ENCODE measurements at places on chromosomes 11 and 22. TPM values are rescaled to one million over a fixed set of nuclear protein-coding genes. Genes with fewer than 3 reads are reported as not detected.
A peak's percentile ranks its signal among the peaks of the same experiment; 100 is the strongest.

YDJC gene
- total RNA-seq: 27.0 TPM

MYO18B gene
- 0.04 TPM for total RNA-seq

STARD10 gene
- total RNA-seq: 248 TPM

NF2 gene
- 33.3 TPM for total RNA-seq

TSPAN32 gene
- total RNA-seq: 0.09 TPM

C11orf42 gene
- total RNA-seq: not detected

FOLR1 gene
- total RNA-seq: not detected

SCGB2A2 gene
- total RNA-seq: not detected

KRTAP5-7 gene
- not detected for total RNA-seq

OR2AG1 gene
- total RNA-seq: not detected

GRCh38 chr11:65906602-65907001 is 6.4 kb upstream of the FOSL1 start:
- DNase-seq: no peak

DNA sequence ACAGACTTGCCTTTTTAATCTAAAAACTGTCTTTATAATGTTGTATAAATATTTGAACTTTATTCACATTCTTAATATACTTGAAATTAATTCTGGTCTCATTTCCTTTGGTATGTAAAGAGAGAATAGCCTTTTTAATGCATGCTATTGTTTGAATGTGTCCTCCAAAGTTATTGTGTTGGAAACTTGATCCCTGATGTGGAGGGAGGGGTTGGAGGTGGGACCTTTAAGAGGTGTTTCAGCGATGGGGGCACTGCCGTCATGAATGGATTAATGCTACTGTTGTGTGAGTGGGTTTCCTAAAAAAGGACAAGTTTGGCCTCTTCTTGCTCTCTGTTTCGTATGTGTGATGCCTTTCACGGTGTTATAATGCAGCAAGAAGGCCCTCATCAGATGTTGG is 131.7 kb downstream of the DDX10 start:
- DNase-seq: no peak

DNA sequence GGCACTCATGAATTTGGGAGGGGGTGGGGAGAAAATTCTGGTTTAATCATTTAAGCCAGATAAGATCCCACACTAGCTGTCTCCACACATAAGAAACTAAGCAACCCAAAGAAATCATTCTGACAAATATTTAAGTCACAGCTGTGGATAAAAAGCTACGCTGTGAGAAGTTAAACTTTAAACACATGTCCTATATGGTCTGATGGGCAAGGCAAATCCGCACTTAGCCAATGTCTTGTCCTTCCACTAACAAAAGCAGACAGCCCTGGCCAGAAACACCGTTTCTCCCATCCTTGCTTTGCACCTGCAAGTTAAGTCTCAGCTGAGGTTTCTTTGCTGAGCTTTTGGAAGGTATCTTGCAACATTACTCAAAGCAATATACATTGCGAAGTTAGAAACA is 68.0 kb downstream of the ETS1 start:
- no peak for DNase-seq

DNA sequence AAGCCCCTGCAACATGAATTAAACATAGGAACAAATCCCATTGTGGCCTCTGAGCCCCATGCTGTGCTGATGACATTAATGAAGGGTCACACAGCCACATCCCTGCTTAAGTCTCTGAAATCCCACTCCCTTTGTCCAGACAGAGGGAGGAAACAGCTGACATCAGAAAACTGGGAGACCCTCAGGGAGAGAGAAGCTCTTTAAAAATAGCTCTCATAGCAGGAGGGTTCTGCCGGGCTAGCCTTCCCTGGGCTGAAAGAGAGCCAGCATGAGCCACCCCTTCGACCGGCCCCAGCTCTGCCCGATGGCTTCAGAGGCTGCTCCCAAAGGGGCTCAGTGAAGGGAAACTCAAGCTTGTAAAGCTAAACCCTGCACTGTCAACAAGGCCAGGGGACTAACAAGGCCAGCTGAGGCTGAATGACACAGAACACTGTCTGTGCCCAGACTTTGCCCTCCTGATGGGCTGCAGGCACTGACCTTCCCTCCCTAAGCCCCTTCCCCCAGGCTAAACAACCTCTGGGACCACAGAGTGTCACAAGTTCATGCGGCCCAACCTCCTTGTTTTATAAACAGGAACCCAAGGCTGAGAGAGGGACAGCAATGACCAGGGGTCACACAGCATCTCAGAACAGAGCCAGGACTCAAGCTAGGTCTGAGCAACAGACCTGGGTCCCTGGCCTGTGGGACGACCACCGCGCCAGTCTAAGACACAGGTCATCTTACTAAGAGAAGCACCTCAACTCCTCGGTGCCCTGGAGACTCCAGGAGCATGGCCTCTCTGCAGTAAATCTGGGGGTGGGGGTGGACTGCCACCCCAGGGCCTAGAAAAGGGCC is 163.8 kb downstream of the CHST1 start:
- peak; percentile 20 for DNase-seq

GRCh38 chr11:10918275-10918674 is 60.4 kb upstream of the ZBED5 start:
- DNase-seq: no peak

DNA sequence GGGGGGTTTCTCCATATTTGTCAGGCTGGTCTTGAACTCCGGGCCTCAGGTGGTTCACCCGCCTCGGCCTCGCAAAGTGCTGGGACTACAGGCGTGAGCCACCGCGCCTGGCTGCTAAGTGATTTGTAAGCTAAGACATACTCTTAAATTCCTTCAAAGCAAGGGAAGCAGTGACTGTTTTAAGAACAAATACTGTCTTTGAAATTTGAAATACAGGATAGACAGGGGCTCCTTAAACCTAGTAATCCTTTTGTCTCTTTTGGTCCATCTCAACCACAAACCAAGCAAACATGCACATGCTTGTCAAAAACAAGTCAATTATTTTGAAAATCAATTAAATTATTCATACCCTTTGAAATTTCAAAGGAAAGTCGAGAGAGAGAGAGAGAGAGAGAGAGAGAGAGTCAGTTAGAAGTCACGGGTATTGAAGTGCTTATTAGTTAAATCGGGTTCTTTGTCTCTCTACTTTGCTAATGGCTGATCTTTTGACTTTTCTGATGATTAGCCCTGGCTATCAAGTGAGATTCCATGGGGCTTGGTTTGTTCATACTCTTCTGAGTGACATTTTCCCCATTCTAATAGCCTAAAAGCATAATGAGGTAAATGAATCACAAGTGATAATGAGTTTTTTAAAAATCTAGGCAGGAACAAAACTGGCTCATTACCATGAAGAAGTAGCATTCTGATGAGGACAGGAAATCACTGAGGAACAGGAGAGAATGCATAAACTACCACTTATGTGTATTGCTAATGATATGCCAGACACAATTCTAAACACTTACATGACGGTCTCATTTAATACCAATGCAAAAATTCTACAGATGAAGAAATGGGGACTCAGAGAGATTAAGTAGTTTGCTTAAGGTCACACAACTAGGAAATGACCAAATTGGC is 48.0 kb downstream of the MCHR1 start:
- DNase-seq: no peak

- DNase-seq: no peak
Measured at GRCh38 chr11:134562941-134563471, 151.0 kb upstream of the B3GAT1 start.

DNA sequence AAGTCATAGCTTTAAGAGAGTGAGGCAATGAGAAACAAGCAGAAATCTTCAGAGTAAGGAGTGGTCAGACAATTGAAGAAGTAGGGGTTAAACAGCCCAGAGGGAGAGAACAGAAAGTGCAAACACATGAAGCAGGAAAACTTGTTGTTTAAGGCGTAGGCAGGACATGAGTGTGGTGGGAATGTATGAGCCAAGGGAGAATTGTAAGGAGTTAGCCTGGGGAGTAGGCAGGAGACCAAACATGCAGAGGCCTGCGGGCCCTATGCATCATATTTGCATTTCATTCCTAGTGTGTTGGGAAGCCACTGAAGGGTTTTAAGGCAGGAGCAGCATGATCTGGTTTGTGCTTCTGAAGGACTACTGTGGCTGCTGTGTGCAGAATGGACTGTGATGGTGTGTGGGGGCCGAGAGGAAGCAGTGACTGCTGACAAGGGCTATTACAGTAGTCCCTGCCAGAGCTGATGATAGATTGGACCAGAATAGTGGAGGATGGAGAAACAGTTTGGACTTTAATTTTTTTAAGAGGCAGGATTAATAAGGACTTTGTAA is 179.9 kb upstream of the C11orf87 start:
- DNase-seq: no peak

DNA sequence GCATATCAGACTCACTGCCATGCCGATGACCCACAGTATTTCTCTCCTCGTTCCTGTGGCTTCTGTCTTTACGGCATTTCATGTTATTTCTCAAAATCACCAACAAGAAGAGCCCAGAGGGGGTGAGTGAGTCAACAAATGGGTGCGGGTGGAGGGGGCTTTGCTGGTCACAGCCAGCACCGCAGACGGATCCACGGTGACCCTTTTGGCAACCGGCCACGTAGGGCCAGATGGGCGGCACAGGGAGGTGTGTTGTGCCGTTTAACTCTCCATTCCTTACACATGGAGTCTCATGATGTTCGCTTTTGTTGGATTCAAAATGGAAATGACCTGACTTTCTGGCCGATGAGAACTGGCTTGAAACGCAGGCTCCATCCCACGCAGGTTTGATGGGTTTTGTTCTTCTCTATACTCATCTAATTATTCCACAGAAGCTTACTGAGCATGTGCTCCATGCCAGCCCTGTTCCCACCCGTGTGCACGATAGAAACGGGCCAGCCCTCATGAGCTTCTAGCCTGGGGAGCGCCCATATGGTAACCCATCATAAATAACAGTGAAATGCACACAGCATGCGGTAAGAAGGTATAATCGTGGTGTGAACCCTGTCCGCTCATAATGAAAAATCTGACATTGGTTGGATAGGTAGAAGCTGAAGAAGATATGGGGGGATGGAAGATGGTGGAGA is 319.9 kb downstream of the BRD1 start:
- no peak for DNase-seq

GRCh38 chr11:116580799-116581198 is 192.0 kb downstream of the BUD13 start:
- DNase-seq: no peak

GRCh38 chr11:43135966-43136534 is 175.7 kb upstream of the API5 start:
- DNase-seq: no peak

GRCh38 chr11:72738199-72739141 is 13.7 kb downstream of the ARAP1 start:
- DNase-seq: no peak

GRCh38 chr22:24367841-24368240 is 59.6 kb upstream of the ADORA2A start:
- DNase-seq: no peak

DNA sequence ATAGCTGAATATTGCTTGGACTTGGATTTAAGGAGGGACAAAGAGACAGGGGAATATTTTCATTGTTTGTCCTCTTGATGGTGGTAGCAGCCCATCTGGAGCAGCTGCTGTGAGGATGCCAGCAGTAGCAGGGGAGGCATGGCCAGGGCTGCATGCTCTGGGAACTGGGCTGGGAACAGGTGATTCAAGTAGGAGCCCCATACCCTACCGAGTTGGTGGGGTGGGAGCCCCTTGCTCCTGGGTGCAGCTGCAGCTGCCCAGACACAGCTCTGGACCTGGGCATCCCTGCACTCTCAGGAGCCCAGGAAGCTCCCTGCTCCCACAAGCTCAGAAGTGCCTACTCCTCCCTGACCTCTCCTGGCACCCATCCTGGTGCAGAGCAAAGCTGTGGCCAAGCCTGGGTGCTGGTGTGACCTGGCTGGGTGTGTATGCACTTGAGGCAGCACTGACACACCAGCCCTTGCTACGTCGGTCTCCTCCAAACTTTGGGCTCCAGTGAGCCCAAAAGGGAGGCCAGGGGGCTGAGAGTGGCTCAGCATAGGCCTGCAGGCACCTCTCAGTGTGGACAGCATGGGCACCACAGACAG is 341.8 kb upstream of the CCDC179 start:
- no peak for DNase-seq

Measured in HepG2 (cell line).